ENCODE measurements at places on chromosomes 1 and 21.

- no peak for DNase-seq
These were observed 85.9 kb downstream of the PGM1 start for GRCh38 chr1:63679076-63679475.

GRCh38 chr1:239998312-239998649 is 93.4 kb upstream of the FMN2 start:
- no peak for DNase-seq

- no peak for DNase-seq
These were observed 17.8 kb upstream of the MAGI3 start for GRCh38 chr1:113372546-113372945.

DNA sequence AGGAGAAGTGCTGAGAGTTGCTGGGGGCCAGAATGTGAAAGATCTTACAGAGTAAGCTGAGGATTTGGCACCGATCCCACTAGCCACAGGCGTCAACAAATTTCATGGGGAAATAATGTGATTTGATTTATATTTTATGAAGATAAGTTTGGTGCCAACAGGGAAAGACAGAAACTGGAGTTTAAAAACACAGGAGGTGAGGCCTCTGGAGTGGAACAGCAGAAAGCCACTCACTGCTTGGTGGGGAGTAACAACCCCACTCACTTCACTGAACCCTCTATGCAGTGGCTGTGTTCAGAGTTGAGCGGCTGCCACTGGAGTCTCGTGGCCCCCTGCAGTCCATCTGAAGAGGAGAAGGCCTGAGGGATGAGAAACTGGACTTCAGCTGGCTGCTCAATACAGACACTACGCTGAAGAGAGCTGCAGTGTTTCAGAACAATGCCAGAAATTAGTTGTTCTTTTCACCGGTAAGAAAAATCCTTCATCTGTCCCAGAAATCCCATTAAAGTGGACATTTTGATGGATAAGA is 48.0 kb upstream of the RXRG start:
- no peak for DNase-seq

DNA sequence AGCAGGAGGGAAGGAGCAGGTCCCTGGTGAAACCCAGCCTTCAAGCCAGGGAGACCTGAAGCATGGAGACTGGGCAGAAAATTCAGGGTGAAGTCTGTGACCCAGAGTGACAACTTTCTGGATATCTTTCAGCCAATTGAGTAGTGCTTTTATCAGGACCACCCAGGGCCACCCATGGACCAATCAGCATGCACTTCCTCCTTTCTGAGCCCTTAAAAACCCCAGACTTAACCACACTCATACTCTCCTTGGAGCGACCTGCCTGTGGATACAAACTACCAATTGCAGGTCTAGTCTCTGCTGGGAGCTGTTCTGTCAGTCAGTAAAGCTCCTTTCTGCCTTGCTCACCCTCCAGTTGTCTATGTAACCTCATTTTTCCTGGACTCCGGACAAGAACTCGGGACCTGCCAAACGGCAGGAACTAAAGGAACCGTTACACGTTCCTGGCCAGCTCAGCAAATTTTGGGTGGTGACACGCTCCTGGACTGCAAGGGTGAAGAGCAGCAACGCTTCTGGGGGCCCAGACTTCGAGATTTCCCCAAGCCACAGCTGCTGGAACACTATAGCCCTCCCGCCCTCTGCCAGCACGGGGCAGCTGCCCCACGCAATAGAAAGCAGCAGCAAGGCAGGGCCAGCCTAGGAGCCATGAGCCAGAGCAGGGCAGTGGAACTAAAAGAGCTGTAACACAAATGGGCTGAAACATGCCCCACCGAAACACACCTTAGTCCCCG is 1183.4 kb downstream of the AMY1C start:
- DNase-seq: no peak

- DNase-seq: no peak
These were observed 154.8 kb downstream of the BACH1 start for GRCh38 chr21:29453511-29453910.

- DNase-seq: no peak
These were observed 15.4 kb downstream of the EFNA3 start for GRCh38 chr1:155093911-155094621.

- no peak for DNase-seq
These were observed 19.9 kb downstream of the SAMSN1 start for GRCh38 chr21:14526199-14526598.

- peak; percentile 18 for DNase-seq
These were observed 13.7 kb upstream of the RPL5 start for GRCh38 chr1:92817986-92818764.

DNA sequence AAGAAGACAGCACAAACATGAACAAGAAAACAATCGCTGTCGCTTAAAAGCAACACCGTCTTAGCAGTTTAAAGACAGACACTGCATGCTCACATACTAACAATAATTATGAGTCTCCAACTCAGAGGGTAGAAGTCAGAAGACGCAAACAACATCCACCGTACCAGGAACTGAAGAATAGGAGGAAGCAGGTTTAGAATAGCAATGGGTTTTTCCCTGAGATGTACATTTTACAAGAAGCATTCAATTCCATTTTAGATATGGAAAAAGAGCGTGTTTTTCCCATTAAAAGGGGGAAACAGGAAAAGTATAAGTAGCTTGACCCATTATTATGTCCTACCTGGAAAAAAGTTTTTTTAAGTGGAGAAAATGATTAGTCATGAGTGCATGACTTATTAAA is 34.5 kb upstream of the KCNE1 start:
- no peak for DNase-seq

- DNase-seq: no peak
These were observed 1212.3 kb upstream of the NCAM2 start for GRCh38 chr21:19785941-19786340.

DNA sequence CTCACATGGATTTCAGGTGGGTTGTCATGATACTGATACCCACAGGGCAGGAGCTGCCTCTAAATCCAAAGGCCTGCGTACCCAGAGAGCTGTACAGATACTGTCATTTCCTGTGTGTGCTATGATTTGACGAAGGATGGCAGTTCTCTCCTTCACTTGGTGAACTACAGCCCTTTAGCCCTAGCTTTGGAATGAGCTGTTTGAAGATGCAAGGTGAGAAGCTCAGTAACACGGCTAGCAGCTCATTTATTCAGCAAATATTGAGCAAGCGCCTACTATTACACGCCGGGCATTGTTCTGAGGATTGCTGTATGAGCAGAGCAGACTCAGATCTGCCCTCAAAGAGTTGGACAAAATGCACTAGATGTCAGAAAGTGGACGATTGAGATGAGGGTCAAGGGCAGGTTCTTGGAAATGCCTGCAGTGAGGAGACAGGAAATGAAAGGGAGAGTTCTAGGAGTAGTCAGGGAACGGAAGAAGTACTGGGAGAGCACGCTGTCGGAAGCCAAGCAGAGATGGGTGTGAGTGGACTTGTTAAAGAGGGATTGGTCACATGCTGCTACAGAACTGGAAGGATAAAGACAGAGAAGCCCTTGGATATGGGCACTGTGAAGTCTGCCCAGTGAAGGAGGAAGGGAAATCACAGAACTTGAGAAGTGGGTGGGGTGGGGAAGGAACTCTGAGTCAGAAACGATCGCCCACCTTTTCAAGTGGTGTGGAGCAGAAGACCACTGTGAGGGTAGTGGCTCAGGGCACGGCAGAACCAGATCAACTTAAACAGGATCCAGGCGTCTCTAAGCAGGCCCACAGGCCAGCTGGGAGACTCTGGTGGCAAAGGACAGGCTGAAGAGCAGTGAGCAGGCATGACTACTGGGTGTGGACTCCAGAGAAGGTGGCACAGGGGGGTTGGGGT is 7.1 kb downstream of the PTGFRN start:
- no peak for DNase-seq

DNA sequence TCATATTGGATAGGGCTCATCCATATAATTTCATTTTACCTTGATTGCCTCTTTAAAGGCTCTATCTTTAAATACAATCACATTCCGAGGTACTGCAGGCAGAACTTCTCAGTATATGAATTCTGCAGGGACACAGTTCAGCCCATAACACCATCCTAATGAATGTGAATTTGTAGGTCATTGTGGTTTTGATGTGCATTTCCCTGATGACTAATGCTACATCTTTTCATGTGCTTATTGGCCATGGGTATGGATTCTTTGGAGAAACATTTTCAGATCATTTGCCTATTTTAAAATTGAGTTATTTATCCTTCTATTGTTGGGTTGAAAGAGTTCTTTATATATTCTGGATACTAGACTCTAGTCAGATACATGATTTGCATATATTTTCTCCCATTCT is 9.6 kb upstream of the RPS6KC1 start:
- no peak for DNase-seq

DNA sequence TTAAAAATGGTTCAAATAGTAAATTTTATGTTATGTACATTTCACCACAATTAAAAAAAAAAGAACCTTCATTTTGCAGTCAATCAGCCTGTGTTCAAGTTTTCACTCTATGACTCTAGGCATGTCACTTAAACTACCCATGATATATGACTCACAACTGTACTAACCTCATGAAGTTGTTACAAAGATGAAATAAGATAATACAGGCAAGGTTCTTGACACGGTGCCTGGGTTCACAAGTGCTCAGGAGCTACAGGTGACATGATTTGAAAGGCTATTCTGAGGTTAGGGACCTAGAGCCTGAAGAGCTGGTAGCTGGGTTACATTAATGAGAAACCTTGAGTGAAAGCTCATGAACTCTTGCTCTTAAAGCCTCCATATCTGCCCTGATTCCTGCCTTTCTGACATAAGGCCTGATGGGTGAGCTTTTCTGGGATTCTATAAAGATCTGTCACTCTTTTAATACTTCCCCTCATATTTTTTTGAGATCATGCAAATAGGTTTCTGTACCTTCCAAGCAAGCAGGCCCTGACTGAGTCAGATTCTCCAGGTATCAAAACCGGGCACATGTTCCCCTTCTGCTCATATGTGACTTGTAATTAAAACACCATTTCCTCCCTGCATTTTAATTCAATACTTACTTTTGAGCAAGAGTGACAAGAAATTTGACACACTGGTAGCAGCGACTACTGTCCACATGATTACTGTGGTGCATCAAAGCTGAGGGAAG is 34.0 kb downstream of the PCSK9 start:
- no peak for DNase-seq

DNA sequence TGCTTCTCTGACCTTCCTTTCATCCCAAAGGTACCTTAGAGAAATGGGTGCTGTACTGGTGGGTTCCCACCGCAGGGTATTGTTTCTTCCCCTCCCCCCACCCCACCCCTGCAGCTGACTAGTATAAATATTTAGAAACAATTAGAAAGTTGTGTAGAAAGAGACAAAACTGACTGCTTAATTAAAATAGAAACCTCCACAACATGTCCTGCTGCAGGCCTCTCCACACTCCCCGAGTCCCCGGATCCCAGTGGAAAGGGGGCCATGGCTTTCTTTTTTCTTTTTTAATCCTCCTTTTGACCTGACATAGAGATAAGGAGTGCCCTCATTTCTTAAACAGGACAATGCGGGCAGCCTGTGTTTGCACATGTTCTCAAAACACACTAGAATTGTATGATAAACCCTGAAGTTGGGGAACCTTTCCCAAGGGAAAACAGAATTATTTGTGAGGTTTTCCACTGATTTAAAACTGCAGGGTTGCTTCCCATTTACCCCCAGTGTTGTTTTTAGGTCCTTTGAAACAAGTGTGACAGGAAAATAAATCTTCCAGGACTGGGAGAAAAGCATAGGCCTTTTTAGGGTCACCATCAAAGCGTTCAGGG is 1.7 kb downstream of the RHOU start:
- no peak for DNase-seq

- no peak for DNase-seq
These were observed 33.2 kb upstream of the KIAA0040 start for GRCh38 chr1:175225805-175226129.

- no peak for DNase-seq
These were observed 132.4 kb upstream of the TIAM1 start for GRCh38 chr21:31476263-31477022.

DNA sequence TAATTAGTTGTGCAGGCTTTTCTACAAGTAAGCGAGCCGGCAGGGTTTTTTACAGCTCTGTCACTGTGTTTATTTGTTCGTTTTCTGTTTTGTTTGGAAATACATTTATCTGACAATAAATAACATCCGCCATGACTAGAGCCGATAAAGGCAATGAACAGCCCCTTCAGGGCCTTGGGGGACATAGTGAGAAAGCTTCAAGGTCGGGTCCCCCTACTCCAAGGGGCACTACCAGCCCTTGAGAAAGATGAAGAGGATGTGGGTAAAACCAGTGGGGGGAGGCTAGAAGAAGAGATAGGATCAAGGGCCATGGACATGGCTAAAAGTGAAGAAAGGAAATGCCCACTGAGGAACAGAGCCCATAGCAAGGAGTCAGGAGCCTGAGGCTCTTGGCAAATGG is 38.5 kb upstream of the CTTNBP2NL start:
- no peak for DNase-seq

GRCh38 chr1:175449306-175449705 is 256.7 kb upstream of the KIAA0040 start:
- no peak for DNase-seq

DNA sequence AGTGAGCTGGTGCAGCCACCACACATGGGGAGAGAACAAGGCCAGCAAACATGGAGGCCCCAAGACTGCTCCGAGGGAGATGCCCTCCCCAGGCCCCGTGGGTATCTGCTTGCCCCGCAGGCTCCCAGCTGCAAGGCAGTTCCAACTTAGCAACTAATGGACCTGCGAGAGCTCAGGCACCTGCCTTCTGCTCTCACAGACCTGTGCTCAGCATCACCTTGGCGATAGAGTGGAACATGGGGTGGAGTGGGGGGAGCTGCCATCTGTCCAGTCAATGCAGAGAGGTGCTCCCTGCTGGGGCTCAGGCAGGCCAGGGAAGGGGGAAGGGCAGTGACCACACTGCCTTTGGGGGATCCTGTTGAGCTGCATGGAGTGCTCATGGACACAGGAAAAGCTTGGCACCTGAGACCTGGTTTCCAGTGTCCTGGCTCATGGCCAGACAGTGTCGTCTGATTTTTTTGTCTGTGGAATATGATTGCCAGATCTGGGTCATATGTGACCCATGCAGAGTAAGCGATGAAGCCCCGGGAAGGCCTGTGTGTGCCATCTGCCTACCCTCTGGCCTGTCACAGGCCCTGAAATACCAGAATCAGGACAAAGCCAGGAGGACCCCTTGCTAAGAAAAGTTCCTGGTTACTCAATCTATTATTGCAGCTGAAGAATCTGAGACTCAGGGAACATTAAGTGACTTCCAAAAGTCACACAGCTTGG is 39.9 kb upstream of the TENT5C start:
- no peak for DNase-seq

DNA sequence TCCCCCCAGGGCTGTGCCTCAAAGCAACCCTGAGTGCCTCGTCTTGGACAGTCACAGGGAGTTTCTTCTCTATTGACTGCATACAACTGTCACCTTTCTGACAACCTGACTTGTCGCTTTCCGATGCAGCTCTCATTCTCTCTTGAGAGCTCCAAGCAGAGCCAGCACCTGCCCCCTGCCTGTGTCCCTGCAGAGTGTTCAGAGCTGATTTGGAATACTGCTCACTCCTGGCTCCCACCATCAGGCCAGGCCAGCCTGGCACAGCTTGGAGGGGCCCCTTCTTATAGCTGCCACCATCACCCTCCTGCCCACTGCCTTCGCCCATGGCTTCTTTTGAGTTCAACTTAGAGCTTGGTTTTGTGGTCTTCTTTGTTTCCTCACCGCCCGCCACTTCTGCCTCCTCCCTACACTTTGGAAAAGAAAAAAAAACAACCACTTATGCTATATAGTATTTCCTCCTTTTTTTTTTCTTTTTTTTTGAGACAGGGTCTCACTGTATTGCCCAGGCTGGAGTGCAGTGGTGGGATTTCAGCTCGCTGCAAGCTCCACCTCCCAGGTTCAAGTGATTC is 12.3 kb downstream of the NCF2 start:
- DNase-seq: no peak

Data from CD4-positive, alpha-beta T cell treated with Interleukin-6 for 4 hours (primary cell).